Stimulated activated CD4-positive, alpha-beta T cell treated with anti-CD3 and anti-CD28 coated beads, Interleukin-15, amount 100 ng/mL, for 1 hour (primary cell): ENCODE measurements at places on chromosomes 3 and 15.

GRCh38 chr3:32424581-32425250 is 33.1 kb downstream of the CMTM7 start:
- no peak for DNase-seq

- DNase-seq: no peak
Measured at GRCh38 chr15:29062179-29062591, 176.4 kb downstream of the APBA2 start.

DNA sequence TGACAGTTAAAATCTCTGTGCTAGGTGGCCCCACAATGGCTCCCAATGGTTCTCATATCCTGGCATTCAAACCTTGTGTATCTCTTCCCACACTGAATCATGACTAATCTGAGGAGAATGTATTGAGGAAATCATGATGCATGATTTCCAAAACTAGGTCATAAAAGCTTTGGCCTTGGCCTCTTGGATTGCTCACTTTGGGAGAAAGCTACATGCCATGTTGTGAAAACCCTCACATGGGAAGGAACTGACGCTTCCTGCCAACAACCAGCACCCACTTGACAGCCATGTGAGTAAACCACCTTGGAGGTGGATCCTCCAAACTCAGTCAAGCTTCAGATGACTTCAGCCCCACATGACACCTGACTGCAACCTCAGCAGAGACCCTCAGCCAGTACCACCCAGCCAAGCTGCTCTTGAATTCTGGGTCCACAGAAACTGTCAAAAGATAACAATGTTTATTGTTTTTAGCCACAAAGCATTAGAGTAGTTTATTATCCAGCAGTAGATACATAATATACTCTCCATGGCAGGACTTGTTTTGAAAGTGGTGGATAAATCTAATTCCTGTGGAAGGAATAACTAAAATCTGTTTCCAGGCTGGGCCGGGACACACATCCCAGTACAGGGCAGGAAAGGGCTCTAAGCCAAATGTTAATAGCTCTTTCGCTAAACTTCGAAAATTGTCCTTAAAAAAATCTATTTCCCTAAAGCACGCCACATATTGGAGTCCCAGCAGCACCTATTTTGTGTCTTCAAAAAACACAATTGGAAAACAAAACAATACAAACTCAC is 1.0 kb upstream of the ZNF620 start:
- no peak for DNase-seq

DNA sequence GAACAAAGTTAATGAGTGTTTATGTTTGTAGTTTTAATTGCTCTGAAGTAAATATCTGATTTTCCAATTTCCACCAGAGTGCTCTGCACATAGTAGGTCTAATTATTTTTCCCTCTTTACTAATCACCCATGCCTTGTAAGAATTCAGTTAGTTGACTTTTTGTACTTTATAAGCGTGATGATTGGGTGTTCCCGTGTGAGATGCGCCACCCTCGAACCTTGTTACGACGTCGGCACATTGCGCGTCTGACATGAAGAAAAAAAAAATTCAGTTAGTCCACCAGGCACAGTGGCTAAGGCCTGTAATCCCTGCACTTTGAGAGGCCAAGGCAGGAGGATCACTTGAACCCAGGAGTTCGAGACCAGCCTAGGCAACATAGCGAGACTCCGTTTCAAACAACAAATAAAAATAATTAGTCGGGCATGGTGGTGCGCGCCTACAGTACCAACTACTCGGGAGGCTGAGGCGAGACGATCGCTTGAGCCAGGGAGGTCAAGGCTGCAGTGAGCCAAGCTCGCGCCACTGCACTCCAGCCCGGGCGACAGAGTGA is 507 bp upstream of the VHL start:
- no peak for DNase-seq

DNA sequence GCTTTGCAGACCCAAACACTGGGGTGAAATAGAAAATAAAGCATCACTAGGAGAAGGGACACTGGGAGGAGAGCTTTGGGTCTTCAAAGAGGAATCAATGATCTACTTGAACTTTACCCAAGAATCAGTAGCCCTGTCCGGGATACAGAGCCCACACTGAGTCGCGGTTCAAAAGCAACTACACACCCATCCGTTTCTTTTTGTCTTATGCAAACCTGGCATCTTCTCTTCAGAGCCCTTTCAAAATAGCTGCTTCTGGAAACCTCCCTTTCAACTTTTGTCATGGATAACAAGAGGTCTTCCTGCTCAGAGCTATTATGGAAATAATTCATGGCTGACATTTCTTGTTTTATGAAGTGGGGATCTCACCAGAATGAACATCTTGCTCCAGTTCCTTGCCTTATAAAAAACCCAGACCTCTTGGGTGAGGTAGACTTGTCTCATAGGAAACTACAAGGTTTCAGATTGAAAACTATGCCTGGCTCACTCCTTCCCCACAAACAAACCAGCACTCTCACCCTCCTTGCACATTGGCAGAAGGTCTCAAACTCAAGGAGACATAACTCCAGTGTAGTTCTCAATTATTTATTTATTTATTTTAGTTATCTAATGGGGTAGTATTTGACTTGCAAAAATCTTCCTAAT is 115.1 kb upstream of the ARHGEF3 start:
- no peak for DNase-seq

GRCh38 chr15:25658560-25658959 is 204.6 kb downstream of the ATP10A start:
- DNase-seq: no peak

DNA sequence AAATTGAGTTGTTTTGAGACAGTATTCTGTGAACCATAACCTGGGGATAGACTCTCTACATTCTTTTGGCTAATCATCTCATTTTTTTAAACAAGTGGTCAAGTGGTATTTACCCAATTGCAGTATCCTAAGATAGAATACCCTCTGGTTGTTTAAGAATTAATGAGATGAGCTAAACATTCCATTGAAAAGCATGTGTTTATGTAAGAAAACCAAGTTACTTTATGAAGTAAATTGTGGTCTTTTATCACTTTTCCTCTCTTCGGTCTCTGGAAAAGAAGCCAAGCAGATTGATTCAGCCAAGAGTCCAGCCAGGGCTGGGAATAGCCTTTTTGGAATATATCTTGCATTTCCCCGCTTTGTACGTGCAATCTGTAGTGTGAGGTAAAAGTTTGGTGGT is 185.7 kb upstream of the TOPAZ1 start:
- DNase-seq: no peak

DNA sequence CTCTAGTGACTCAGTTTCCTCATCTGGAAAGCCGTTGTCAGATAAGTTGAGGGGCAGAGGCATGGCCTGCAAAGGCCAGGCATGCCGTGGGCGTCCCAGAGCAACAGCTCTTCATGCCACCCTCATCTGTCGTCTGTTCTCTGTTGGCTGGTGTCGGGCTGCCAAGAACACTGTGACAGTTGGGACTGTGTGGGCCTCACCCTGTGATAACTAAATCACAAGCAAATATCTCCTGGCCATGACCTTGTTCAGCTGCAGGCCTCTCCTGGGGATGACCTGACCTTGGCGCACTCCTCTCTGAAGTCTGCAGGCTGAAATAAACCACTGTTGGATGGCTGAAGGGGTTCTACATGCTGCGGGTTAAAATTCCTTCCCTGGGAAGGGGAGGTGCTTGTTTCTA is 145.9 kb downstream of the SHQ1 start:
- no peak for DNase-seq

GRCh38 chr15:74892313-74892712 is 2.5 kb downstream of the MPI start:
- DNase-seq: no peak

- no peak for DNase-seq
Measured at GRCh38 chr15:26972636-26973035, 1.7 kb downstream of the GABRG3 start.

DNA sequence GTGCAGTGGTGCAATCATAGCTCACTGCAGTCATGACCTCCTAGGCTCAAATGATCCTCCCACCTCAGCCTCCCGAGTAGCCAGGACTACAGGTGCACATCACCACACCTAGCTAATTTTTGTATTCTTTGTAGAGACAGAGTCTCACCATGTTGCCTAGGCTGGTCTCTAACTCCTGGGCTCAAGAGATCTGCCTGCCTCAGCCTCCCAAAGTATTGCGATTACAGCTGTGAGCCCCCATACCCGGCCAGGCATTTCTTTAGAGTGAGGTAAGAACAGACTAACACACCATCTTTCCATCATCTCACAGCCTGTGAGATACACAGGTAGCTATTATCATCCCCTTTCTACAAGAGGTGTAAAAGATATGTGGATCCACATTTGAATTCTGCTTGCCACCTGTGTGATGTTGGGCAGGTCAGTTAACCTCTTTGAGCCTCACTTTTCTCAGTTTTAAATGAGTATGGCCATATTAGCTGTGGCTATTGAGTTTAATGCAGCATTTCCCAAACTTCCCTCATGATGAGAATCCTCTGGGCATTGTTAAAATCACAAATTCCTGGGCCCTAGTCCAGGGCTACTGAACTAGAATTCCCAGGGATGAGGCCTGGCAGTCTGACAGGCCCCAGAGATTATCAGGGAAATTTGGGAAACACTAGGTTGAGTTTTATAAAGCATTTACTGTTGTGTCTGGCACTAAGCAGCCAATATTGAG is 46.0 kb downstream of the ANP32A start:
- no peak for DNase-seq

GRCh38 chr15:55992769-55993110 is 672 bp downstream of the NEDD4 start:
- no peak for DNase-seq

- DNase-seq: no peak
Measured at GRCh38 chr15:62567501-62567900, 402.4 kb upstream of the C2CD4B start.

DNA sequence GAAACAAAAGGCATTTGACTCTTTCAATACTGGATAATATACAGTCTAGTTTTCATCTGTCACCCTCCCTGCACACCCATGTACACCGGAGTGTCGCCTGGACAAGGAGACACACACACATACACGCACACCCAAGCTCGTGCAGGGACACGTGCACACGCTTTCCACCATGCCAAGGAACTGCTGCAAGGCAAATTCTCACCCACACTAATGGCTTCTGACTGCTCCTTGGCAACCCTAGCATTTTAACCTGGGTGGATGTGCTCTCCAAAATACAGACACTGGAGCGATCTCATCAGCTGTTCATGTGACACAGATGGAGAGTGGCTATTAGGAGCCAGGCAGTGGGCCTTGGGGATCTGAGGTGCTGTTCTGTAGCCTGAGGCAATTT is 61.6 kb downstream of the MEIS2 start:
- no peak for DNase-seq

DNA sequence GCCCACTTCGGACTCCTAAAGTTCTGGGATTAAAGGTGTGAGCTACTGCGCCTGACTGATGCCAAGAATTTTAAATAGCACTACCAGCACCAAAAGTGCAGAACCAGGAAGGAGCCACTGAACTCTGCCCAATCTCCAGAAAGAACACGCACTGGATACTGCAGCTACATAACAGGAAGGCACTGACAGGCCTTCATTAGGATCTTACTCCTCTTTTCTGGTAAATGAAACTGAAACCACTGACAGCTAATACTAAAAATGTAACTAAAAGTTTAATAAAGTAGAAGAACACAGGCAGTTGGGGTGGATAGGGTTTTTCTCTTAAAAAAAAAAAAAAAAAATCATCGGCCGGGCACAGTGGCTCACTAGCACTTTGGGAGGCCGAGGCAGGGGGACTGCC is 74.1 kb upstream of the CHRM5 start:
- no peak for DNase-seq
